ENCODE measurements at places on chromosomes 6 and 20.
A peak's percentile ranks its signal among the peaks of the same experiment; 100 is the strongest.

DNA sequence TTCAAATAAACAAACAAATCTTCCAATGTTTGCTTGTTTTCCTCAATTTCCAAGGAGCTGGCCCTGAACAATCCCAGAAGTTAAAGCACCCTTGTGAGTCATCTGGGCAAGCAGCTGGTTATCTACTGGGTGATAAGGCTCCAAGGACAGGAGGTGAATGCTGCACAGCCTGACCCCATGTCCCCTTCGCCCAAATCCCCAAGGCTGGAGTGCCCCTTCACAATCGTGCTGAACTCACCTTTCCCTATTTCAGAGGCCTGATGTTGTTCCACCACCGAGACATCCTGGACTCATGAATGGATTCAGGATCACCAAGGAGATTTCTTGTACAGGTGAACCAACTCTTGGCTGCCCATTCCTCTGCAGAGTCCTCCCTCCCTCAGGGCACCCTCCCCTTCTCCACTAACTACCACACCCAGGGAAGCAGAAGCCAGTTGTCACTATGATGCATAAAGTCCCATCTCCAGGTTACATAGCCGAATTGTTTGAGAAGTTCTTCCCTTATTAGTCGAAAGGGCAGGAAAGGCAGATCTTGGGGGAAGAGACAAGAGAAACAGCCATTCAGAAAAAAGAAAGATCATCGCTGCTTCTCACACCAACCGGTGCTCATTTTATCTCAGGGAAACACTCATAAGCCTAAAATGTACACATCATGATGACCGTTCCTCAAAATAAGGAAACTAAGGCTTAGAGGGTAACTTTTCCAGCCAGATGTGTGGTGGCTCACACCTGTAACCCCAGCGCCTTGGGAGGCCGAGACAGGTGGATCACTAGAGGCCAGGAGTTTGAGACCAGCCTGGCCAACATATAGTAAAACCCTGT, 138.8 kb upstream of the RREB1 start:
- no peak for DNase-seq

DNA sequence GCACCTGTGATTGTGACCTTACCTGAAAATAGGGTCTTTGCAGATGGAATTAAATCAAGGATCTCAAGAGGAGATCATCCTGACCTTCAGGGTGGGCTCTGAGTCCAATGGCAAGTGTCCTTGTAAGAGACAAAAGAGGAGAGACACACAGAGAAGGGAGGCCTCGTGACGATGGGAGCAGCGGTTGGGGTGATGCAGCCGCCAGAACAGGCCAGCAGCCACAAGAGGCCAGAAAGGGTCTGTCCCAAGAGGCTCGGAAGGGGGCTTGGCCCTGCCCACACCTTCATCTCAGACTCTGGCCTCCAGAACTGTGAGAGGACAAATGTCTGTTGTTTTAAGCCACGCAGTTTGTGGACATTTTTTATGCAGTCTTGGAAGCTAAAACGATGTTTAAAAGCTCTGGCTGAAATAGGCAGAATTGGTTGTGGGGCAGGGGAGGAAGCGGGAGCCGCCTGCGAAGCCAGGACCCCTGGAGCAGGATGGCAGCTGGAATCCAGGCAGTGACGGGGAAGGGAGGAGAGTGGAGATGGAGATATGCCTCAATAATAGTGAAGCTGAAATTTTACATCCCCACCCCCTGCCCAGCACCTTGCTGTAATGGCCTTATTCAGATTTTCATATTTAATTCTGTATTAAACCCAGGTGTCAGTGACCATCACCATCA, 216.4 kb downstream of the ANKRD60 start:
- DNase-seq = no peak

- DNase-seq = no peak
Measured at GRCh38 chr6:13267142-13267651, 61.1 kb downstream of the TBC1D7 start.

DNA sequence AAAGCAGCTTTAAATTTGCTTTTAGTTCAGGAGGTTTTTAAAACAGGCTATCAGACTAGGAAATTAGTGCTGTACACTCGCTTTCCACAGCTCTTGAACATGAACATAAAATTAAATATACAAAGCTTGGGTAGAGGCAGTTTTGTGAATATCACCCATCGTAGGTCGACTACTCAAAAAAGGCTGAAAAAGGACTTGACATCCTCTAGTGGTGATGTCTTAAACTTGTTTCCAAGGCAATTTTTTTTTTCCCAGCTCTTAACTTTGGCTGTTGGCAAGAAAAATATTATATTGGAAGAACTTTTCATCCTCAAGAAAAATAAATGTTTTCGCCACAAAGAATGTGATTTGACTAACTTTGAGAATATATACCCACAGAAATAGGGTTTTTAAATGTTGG, 2.9 kb downstream of the MAP7 start:
- DNase-seq = peak; percentile 43

- DNase-seq = no peak
Measured at GRCh38 chr6:158431560-158431959, 119.3 kb downstream of the TULP4 start.

DNA sequence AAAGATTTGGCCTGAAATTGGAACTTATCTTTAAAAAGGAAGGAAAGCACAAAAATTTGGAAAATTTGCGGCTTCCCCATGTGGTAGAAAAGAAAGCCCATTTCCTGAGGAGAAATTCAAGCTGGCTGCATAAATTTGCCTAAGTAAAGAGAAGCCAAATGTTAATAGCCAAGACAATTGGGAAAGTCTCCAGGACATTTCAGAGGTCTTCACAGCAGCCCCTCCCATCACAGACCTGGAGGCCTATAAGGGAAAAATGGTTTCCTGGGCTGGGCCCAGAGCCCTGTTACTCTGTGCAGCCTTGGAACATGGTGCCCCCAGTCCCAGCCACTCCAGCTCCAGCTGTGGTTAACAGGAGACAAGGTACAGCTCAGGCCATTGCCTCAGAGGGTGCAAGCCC, 736.5 kb downstream of the HACE1 start:
- no peak for DNase-seq

DNA sequence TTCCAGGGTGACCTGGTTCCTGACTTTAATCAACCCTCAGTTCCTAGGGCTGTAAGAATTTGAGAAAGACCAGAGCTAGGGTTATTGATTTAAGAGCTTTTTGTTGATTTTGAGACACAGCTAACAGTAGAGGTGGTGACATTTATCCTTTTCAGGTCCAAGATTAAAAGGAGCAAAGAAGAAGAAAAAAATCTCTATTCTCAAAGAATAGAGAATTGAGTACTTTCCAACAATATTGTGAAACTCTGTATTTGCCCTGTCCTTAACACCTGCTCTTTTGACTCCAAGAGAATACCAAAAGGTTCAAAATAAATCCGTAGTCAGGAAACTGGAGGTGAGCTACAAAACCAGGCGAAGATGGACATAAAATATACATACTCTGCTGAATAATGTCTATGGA, 7.3 kb downstream of the PAQR8 start:
- DNase-seq = no peak

- DNase-seq = no peak
Measured at GRCh38 chr6:6409397-6410030, 89.1 kb upstream of the F13A1 start.

GRCh38 chr6:17115251-17116116, 13.6 kb downstream of the STMND1 start:
- no peak for DNase-seq

GRCh38 chr20:63498960-63499337, at the start of gene EEF1A2:
Gene EEF1A2, minus strand, starts transcription at chr20:63499083. Its CDS starts 1,320 bp downstream, at chr20:63497763.
- DNase-seq = no peak

GRCh38 chr6:20811109-20811761, 277.0 kb downstream of the CDKAL1 start:
- no peak for DNase-seq

DNA sequence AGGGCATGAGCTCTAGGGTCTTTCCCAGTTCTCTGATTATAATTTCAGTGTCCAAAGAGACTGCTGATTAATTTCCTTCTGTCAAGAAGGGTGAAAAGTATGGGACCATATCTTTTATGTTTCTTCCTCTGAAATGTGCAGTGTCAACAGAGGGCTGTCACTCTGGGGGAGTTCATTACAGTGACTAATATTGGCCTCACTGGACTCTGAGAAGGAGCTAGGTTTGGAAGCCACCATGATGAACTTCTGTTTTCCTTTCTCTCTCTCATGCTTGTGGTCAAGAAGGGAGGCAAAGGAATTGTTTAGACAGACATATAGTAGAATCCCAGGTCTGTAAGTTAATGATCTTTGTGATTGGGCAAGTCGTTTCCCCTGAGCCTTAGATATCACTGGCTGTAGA, 41.8 kb upstream of the BMP6 start:
- no peak for DNase-seq

DNA sequence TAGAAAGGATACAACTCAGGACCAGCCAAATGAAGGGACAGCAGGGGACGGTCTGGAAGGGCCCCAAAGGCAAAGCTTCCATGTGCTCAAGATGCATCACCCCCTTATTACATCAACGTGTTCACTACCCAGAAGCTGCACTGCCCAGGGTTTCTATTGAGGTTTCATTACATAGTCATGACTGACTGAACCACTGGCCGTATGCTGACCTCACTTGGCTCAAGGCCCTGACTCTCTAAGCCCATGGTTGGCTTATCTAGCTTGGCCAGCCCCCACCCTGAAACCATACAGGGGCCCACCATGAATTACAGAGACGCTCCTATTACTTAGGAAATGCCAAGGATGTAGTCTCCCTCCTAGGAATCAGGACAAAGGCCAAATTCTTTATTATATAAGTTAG, 179.4 kb downstream of the FOXC1 start:
- no peak for DNase-seq

DNA sequence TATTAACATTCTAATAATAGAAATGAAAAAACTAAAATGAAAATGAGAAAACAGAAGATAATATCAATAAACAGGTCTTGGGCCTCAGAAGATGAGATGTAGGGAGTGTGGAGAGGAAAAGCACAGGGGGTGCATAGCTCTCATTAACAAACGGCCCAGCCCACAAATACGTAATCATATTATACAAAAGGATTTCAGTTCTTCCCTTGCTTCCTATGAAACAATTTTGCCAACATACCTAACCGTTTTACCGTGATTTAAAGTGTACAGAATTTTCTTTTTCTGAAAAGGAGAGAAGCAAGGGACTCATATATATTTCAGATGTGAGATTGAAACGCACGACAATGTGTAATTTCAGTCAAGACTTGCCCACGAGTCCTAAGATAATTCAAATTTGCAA, 136.0 kb downstream of the HFE start:
- DNase-seq = no peak

DNA sequence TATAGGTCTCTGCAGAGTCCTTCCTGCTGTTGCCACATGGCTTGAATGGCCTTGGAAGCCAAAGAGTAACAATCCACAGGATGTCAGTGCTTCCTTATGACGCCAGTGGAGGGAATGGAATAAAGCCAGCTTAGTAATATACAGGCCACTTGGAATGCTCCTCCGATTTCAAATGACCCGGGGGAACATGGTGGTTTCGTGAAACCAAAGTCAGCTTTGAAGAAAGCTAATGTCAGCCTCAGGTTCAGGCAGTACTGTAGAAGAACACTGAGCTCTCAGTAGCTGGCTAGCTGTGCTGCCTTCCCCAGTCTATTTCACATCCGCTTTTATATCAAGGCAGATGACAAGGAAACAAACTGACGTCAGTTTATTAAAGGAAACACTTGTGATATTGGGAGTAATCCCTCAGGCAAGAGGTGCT, 189.1 kb downstream of the DTNBP1 start:
- no peak for DNase-seq

GRCh38 chr20:58459058-58459750, 56.0 kb downstream of the APCDD1L start:
- no peak for DNase-seq

DNA sequence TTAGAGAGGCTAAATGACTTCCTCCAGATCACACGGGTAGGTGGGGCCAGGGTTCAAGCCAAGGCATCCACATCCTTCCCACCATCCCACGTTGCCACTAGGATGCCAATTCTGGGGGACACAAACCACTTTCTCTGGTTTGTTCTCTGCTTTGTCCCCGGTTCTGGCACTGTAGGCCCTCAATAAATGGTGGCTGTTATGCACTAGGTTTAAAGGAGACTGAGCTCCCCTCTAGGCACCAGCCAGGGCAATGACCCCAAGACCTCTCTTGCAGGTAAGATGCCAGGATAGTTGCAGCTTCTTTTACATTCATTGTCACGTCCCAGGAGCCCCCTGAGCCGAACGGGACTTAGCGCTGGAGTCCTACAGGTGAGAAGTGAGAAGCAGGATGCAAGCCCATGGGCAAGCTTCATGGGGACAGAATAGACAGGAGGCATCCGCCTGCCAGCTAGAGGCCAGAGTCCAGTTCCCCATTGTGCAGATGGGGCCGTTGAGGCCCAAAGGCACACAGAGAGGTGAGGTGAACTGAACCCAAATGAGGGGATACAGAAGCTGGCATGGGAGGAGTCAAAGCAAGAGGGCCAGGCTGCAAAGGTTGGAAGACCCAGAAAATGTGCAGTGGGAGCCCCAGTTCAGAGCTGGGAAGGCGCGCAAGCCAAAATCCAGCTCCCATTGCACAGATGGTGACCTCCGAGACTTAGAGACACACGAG, 677 bp downstream of the PXMP4 start:
- DNase-seq = no peak

GRCh38 chr6:128500014-128500413, 20.4 kb downstream of the PTPRK start:
- DNase-seq = no peak

DNA sequence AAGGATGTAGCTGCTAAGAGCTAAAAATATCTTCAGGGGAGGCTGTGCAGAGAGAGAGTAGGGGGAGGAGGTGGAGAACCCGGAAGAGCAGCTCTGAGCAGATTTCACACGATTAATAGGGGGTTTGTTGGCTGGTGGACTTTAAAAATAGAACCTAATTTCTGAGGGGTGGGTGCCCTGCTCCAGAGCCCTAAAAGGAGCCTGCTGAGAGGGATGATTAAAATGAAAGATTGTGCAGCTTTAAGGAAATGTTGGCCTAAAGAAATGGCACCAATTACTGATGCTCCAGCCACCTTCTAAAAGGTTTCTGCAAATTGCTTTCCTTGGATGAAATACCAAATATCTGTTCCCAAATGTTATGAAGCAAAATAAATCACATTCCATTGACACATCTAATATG, 202.8 kb upstream of the BTBD3 start:
- no peak for DNase-seq

- DNase-seq = no peak
Measured at GRCh38 chr20:12113468-12114371, 196.0 kb downstream of the BTBD3 start.

DNA sequence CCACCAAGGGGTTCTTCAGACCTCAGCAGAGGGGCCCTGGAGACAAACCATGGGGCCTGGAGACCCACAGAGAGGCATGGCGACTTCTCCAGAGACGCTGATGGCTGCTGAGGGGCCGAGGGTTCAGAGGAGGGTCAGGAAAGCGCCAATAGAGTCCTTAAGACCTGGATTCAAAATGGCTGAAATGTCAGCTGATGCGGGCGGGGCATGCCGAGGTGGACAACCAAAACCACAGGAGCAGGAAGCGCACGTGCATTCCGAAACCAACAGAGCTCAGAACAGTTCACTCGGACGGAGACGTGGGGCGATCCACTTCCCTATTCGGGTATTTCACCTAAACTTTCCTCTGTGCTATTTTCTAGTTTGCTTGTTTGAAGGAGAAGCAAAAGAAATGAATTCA, 99.9 kb upstream of the RIN2 start:
- no peak for DNase-seq

- DNase-seq = no peak
Measured at GRCh38 chr20:40682104-40682981, 6.7 kb downstream of the MAFB start.

- DNase-seq = no peak
Measured at GRCh38 chr6:26472549-26473290, 15.0 kb downstream of the BTN2A1 start.

GRCh38 chr6:72554761-72555221, 67.1 kb upstream of the KCNQ5 start:
- DNase-seq = peak; percentile 28

All from SHP77 (cell line).